ENCODE measurements at places on chromosomes 12 and 14.

DNA sequence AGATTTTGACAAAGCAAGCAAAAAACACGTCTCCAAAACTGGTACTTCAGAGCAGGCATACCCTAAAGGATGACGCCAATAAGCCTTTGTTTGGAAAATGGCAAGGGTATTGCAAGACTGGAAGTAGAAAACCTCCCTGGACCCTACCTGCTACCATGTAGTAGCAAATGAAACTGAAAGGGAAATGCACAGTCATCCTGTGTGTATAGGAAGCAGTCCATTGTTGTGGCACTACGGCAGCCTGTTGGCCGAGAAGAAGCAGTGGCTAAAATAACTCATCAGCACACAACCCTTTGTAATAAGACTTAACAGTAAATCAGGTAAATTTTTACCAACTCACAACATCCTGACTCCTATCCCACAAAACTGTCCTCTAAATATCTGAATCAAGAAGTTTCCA, 386.4 kb downstream of the RGS6 start:
- no peak for DNase-seq

- DNase-seq = no peak
Measured at GRCh38 chr14:89370381-89370780, 46.7 kb downstream of the FOXN3 start.

- DNase-seq = peak; percentile 49
Measured at GRCh38 chr14:85529803-85530574, at the start of gene FLRT2. Gene FLRT2 (plus strand): TSS chr14:85530144. CDS start chr14:85621515, 91,371 bp downstream.

DNA sequence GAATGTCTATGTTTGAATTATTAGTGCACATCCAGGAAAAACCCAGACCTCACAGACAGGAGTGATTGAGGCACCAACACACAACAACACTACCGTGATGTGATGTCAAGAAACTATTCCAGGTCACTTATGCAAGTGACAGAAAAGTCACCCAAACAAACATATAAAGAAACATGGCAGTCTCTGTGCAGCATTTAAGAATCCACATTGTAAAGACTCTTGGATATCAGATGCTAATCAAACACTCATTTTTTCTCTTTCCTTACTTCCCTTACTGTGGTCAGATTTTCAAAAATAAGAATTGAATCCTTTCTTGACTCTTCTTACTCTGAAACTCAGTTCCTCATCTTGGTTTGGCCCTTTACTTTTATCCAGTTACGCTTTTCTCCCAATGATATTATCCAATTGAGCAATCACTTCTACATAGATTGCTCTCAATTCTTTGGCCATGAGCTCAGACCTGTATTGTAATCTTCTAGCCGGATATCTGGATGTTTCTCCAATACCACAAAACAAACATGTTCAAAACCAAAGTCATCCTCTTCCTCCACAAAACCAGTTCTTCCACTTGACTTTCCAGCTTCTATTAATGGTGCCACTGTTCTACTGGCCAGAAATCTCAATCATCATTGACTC, 115.4 kb downstream of the DUSP6 start:
- no peak for DNase-seq

DNA sequence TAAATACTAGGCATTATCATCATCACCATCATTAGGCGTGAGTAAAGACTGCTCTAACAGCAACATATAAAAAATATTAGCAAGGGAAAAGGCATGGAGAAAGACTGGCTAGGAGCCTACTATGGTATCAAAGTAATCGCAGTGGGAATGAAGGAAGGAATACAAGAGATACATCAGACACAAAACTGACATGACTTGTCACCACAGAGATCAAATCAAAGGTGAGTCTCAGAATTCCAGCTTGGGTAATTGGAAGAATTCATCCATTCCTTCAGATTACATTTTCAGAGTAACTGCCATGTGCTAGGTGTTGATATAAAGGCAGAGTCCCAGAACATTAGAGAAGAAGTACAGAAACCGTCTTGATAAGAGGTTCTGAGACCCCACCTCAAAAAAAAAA, 10.2 kb downstream of the ZBTB25 start:
- DNase-seq = no peak

DNA sequence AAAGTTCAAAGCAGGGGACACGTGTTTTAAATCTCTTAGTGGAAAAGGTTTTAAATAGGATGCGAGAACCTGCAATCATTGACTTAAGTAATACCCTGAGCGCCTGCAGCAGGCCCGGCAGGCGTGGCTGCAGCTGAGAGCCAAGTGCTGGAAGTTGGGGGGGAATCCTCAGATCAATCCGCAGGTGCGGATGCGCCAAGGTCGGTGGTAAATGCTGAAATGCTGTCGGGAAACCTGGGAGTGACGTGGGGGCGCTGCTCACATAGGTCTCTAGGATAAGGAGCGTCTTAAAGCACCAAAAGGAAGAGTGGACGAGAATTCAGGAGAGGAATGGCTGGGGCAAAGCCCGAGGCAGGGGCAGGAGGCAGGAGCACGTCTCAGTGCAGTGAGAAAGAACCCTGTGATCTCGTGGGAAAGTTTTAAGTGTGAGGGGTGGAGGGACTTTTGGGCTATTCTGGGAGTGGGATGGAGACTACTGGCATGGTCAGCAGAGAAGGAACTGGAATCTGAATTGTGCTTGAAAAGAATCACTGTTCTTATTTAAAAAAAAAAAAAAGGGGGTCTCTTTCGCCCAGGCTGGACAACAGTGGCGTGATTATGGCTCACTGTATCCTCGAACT, 883 bp upstream of the CDCA4 start:
- DNase-seq = no peak

- peak; percentile 97 for DNase-seq
Measured at GRCh38 chr14:68548194-68549076, 244.4 kb downstream of the ZFP36L1 start.

All from GM04503 (cell line).